ENCODE measurements at places on chromosomes 13 and 19. TPM values are rescaled to one million over a fixed set of nuclear protein-coding genes. Genes with fewer than 3 reads are reported as not detected.

The VSTM2B gene
- polyA plus RNA-seq: 0.09 TPM

The ZNF229 gene
- polyA plus RNA-seq: 2.3 TPM

The OR7A5 gene
- polyA plus RNA-seq: 0.16 TPM

The IRGC gene
- polyA plus RNA-seq: not detected

The CGB7 gene
- 0.13 TPM for polyA plus RNA-seq

- no peaks in the 10 kb centered on the region for H3K27me3 ChIP-seq
- no peak for DNase-seq
- H3K27ac ChIP-seq: no peak overlapping the region
- no peaks in the 10 kb centered on the region for H3K4me1 ChIP-seq
- no peak overlapping the region for H3K4me3 ChIP-seq
Measured at GRCh38 chr13:93450191-93450621, 223.6 kb downstream of the GPC6 start.

DNA sequence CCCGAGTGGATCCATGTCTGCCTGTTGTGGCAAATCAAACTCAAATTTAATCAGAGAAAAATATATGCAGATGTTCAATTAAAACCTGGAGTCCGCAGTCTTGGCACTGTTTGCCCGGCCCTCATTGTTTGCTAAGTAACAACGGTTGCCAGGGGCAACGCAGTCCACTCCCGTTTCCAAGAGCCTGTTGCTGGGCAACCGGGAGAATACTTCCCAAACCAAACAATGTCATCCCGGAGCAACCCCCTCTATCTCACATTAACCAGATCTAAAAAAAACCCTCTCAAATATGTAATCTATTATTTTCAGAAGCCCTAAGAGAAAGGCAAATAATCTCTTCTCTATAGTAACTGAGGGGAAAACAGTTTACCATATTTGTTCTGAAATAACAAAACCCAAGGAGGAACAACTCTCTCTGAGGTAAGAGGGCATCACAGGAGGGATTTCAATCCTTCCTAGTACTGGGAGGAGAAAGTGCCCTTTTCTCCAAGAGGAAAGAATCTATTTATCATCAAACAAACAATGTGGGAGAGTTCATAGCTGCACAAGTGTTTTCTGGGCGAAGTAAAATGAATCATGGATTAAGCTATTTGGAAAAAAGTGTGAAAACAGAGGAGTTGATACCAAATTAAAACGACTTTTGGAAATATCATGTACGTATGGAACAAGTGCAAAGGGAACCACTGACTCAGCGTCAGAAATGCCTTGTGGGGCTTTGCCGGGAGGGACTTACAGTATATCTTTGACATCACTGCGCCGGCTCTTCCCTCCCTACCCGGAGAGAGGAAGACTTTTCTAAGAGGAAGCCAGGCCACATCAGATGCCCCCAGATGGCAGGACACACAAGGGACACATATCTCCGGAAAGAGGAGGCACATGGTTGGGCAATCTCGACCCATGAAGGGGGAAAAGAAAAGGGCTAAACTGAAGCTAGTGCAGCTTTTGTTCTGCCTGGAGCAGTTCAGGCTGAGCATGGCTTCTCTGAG, 43.3 kb downstream of the RFX2 start:
- H3K4me1 ChIP-seq: peaks cover 8% of the 10 kb centered on the region
- no peaks in the 10 kb centered on the region for H3K27me3 ChIP-seq
- no peaks in the 10 kb centered on the region for H3K36me3 ChIP-seq
- DNase-seq: peak; percentile 62
- H3K4me3 ChIP-seq: no peak overlapping the region

DNA sequence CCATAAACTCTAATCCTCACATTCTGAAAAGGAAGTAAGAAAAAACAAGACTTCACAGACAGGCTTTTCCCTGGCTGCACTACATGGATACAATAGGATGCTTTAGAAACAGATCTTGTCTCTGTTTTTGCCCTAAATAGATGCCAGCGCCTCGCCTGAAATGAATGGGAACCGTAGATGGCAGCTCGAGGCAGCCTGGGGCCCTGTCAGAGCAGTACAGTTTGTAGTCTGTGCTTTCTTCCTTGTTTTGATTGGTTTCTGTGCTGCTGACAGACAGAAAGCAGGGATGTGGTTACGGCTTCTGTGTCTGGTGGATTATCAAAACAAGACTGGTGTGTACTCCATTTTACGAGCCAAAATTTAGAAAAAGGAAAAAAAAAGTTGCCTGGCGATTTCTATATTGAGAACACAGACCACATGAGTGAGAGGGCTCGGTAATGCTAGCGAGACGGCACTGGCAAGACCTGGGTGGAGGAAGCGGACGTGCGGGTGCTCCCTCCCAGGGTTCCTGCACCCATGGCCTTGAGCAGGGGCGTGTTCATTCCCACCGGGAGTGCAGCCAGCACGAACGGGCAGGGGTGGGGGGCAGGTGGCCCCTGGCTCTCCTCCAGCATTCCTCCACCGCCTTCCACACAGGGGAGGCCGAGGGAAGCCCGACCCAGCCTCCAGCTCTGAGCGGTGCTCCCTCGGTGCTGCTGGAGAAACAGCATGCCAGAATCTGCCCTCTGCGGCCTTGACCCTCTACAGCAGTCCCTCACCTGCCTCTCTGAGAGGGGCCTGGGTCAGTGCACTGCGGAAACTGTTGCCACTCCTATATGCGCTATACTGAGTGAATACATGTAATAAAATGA, 37.6 kb upstream of the C1QTNF9 start:
- no peaks in the 10 kb centered on the region for H3K27me3 ChIP-seq
- DNase-seq: peak; percentile 94
- peak overlapping the region; percentile 21 for H3K4me3 ChIP-seq

Data from adrenal gland (tissue), 19 donors.